ENCODE measurements at places on chromosomes 7 and 10.

- DNase-seq, result no peak
Observed at GRCh38 chr10:122232769-122233168, 38.3 kb upstream of the BTBD16 start.

GRCh38 chr7:142496545-142496991 is 238.7 kb upstream of the PRSS58 start:
- DNase-seq, result peak; percentile 48

GRCh38 chr10:89665302-89665701 is 20.3 kb upstream of the PANK1 start:
- DNase-seq, result no peak

DNA sequence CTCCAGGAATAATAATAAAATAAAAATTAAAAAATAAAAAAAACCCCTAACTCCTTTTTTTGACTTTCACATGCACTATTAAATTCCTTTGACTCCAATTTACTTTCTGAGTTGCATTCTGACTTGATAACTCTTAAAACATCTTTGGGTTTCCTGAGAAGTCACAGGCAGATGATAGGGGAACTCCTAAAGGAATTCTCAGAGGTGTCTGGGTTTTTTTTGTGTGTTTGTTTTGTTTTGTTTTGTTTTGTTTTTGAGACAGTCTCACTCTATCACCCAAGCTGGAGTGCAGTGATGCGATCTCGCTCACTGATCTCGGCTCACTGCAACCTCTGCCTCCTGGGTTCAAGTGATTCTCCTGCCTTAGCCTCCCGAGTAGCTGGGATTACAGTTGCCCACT is 52.7 kb upstream of the APBB1IP start:
- DNase-seq, result no peak

DNA sequence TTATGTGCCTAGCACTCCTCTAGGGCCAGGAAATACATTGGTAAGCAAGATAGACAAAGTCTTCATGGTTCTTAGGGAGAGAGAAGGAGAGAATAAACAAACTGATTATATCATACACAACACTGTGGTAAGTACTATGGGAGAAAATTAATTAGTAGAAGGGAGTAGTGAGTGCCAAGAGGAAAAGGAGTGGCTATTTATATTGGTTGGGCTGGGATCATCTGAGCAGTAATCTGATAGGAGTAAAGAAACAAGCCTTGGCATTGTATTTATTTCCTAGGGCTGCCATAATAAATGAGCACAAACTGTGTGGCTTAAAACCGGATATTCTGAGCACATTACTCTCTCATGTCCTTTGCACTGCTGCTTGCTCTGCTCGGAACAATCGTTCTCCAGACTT is 158.1 kb upstream of the PHF14 start:
- DNase-seq, result no peak

DNA sequence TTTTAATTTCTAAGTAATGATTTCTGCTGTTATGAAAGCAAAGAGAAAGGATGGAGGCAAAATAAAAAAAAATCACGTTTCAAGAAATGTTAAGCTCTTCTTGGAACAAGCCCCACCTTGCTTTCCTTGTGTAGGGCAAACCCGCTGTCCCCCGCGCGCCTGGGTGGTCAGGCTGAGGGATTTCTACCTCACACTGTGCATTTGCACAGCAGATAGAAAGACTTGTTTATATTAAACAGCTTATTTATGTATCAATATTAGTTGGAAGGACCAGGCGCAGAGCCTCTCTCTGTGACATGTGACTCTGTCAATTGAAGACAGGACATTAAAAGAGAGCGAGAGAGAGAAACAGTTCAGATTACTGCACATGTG is 2.4 kb downstream of the ADRB1 start:
- DNase-seq, result no peak

- no peak for DNase-seq
Observed at GRCh38 chr10:56771343-56771742, 410.3 kb upstream of the ZWINT start.

GRCh38 chr7:7848246-7848645 is 120.3 kb upstream of the GLCCI1 start:
- no peak for DNase-seq

DNA sequence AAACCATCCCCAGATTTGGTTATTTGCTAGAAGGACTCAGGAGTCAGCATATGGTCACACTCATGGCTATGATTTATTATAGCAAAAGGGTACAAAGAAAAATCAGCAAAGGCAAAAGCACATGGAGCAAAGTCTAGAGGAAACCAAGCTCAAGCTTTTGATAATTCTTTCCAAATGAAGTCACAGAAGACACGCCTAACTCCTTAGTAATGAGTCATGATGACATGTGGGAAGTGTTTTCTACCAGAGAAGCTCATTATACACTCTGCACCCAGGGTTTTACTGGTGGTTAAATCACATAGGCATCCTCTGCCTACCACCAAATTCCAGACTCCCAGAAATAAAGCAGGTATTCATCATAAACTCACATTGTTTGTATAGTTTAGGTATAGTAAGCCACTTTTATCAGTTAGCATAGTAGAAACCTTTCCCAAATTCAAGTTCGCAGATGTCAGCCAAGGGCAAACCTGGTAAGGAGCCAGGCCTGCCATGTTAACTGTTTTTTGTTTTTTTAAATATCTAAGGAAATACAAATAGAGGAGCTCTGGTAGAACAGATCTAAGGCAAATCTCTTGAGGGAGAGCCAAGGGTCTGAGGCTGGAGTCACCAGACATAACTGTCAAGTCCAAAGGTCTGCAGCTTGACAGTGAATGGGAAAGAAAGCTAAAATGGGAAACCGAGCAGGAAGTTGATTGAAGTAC is 15.4 kb upstream of the HIBADH start:
- peak; percentile 78 for DNase-seq

GRCh38 chr7:1883031-1883761 is 213.1 kb downstream of the ELFN1 start:
- peak; percentile 97 for DNase-seq

- no peak for DNase-seq
Observed at GRCh38 chr7:45163692-45164052, 6.1 kb downstream of the RAMP3 start.

DNA sequence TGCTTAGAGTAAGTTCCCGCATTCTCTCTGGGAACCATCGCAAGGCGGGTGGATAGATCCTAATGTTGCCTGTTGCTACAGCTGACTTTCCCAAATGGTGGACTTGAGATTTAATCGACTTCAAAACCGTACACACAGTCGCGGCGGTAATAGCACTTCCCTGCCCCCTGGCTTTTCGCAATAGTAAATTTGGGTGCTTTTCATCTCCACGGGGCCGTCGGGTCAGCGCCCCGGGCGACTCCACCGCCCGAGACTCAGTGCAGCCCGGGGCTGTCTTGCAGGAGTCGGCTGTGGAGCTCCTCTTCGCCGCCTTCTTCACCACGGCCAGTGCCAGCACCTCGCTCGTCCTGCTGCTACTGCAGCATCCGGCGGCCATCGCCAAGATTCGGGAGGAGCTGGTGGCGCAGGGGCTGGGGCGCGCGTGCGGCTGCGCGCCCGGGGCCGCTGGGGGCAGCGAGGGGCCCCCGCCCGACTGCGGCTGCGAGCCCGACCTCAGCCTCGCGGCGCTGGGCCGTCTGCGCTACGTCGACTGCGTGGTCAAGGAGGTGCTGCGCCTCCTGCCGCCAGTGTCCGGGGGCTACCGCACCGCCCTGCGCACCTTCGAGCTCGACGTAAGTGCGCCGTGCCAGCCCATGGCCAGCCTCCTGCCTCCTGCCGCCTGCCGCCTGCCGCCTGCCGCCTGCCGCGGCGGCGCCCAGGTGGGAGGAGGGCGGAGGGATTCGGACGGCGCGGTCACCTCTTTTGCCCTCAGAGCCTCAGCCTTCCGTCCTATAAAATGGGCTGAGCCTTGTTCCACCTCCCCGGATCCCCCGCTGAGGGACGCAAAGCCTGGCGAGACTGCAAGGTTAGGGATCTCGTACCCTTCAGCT is 5.3 kb downstream of the CYP26C1 start:
- no peak for DNase-seq

DNA sequence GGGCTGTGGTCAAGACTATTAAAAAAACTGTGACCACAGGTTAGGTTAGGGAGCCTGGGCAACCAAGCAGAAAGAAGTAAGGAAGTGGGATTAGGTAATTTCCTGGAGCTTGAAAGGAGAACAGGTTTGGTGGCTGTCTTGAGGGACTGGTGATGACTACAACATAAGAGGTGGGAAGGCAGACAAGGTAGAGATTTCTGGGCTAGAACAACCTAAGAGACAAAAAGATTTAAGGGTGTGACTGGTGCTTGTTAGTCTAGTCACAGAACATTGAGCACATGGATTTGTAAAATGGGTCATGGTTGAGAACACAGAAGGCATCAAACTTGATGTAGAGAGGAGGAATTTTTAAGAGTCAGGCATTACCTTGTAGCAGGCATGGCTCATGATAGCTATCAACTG is 123.7 kb upstream of the ASAH2 start:
- no peak for DNase-seq

DNA sequence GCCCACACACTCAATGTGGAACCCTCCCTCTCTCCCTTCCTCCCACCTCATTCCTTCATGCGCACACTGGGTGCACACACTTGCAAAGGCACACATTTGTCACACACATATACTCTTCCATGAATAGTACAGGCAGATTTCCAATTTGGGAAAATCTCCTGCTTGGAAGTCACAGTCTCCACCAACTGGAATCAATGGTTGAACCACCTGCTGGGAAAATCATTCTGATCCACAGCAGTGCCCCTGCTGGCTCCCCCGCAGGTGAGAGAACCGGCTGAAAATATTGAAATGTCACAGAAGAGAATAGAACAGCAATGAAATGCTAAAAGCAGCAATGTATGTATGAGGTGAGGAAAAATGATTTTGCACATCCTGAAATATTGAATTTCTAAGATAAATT is 232.7 kb downstream of the ADAM12 start:
- DNase-seq, result no peak

DNA sequence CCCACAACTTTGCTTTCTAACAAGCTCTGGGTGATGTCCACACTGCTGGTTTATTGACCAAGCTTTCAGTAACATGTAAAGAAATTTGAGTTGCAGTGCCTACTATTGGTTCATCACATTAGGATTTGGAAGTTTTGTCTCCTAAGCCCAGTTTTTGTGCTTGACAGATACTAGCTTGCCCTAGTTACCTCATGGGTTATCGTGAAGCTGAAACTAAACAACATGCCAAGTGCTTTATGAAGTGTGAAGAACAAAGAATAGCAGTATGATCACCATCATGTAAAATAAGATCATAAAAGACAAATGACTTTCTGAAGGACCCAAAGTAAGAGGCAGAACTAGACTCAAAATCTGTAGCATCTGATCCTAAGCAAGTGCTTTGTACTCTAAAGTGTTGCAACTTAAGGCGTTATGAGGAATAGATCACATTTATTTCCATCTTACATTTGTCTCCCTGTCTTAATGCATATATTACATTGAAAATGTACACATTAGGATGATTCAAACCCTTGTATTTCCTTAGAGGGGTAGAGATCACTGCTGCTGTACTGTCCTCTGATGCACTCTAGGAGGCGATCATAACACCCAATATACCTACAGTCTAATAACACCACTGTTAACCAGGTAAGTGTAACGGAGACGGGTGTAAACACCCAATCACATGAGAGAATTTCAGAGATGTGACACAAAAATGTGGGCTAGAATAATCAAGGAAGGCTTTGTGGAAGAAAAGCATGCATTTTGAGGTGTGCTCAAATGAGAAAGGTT is 71.3 kb downstream of the NRCAM start:
- DNase-seq, result no peak

GRCh38 chr7:90613088-90613498 is 17.0 kb downstream of the CDK14 start:
- DNase-seq, result no peak

- no peak for DNase-seq
Observed at GRCh38 chr7:128679920-128680319, 7.8 kb downstream of the GARIN1A start.

DNA sequence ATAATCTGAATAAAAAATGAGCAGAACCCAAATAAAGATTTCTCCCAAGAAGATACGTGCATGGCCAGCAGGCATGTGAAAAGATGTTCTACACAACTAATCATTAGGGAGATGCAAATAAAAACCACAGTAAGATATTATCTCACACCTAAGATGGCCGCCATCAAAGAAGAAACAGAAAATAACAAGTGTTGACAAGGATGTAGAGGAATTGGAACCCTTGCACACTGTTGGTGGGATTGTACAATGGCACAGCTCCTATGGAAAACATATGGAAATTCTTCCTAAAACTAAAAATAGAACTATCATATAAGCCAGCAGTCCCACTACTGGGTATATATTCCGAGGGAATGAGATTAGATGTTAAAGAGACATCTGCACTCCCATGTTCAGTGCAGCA is 60.2 kb downstream of the R3HCC1L start:
- no peak for DNase-seq

GRCh38 chr10:3248526-3249306 is 76.1 kb upstream of the PITRM1 start:
- DNase-seq, result peak; percentile 81

GRCh38 chr7:158280448-158281144 is 307.0 kb downstream of the PTPRN2 start:
- DNase-seq, result no peak

- DNase-seq, result no peak
Observed at GRCh38 chr10:33303988-33304387, 30.5 kb downstream of the NRP1 start.

GRCh38 chr10:116664631-116665030 is 43.9 kb downstream of the PNLIPRP2 start:
- DNase-seq, result no peak

DNA sequence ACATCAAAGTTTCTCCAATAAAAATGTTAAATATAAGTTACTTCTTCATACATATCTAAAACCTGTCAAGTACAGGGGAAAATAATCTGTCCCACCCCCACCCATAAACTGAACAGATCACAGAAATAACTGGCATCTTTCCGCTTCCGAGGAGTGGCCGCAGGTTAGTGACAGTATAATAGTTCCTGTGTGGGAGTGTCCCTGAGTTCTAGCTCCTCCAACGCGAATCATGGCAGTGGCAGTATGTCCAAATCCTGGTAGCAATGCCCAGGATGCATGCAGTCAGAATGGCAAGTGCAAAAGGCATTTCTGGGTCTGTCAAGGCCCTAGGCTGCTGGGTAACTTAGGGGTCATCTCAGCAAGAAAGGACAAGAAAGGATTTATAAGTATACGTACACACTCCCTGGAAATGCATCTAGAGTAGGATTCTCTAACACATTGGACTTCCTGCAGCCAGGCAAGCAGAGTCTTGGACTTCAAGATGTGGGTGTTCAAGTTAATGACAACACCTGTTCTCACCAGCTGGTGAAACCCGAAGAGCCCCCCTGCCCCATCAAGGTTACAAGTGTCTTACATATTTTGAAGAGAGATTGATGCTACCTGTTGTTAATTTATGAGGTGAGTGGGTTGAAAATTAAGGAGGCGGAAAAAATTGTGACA is 94.4 kb upstream of the COL1A2 start:
- DNase-seq, result no peak

GRCh38 chr7:144975882-144976281 is 140.0 kb upstream of the TPK1 start:
- DNase-seq, result no peak

Data from AG08396 (cell line).